ENCODE measurements at places on chromosomes 4 and X.

GRCh38 chr4:185479507-185479971 is 8.0 kb upstream of the CCDC110 start:
- DNase-seq = no peak

GRCh38 chr4:27648416-27648815 is 787.8 kb downstream of the STIM2 start:
- DNase-seq = no peak

- DNase-seq = no peak
These were observed 67.9 kb upstream of the SHISA3 start for GRCh38 chr4:42329421-42329820.

- no peak for DNase-seq
These were observed 138.9 kb downstream of the SMIM20 start for GRCh38 chr4:26052663-26053541.

DNA sequence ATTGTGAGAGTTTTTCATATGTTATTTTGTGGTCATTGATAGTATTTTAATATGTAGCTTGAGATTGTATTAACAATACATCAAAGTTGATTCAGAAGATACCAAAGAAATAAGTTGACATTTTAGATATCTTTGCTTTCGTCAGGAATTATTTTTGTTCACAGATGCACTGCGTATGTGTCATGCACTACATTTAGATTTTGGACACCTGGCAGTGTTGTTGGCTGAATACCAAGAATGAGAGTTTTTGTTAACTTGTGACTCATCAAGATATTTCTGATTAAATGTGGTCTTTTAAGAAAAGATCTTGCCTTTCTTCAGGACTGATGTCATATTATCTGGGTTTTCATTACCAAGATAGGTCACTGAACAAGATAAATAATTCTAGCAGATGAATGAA is 633.4 kb downstream of the CENPC start:
- DNase-seq = no peak

DNA sequence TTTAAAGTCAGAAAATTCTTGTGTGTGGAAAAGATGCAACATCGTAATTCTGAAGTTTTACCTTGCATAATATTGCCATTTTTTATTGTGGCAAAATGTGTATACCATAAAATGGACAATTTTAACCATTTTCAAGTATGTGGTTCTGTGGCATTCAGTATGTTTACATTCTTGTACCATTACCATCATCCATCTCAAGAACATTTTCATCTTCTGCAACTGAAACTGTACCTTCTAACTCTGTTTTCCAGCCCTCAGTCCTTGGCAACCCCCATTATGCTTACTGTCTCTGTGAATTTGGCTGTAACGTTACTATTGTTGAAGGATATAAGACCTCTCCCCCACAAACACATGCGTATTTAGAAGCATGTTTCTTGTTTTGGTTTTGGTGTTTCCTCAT is 123.2 kb downstream of the BMPR1B start:
- DNase-seq = no peak

GRCh38 chr4:88445252-88445651 is 11.7 kb upstream of the HERC5 start:
- DNase-seq = no peak

DNA sequence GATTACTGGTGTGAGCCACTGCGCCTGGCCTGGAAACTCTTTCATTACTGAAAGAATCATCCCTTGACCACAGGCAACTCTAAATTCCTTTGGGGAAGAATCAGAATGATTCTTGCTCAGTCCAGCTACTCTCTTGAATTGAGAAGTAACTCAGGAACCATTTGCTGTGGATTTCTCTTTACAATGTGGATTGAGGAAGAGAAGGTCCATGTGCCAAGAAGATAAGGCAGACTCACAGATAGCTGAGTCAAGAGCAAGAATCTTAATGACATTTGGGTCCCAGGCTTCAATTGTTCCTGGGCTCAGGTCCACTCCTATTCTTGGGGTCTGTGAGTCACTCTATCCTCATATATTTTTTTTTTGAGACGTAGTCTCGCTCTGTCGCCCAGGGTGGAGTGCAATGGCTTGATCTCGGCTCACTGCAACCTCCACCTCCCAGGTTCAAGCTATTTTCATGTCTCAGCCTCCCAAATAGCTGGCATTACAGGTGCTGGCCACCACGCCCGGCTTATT is 6.2 kb upstream of the MGARP start:
- DNase-seq = no peak

- no peak for DNase-seq
These were observed 43.7 kb upstream of the SH3KBP1 start for GRCh38 chrX:19931146-19931545.

- no peak for DNase-seq
These were observed 103.5 kb downstream of the CNOT6L start for GRCh38 chr4:77715414-77716290.

- no peak for DNase-seq
These were observed 730 bp downstream of the VBP1 start for GRCh38 chrX:155216940-155217440.

DNA sequence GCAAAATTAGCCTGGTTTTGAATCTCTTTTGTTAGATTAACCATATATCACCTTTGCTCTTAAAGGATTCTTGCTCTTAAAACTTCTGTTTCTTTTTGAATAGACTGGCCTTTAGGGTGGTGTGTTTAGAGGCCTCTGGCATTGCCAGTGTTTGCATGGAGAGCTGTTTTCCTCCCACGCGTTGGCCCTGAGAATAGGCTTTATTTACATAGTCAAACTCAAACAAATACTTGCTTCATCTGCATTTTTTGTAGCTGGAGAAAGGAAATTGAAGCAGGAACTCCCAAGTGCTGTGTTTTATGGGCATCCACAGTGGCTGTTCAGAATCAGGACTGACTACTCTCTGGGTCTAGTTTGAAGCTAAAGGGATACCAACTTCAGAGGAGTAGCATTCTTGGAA is 2.7 kb downstream of the SHROOM2 start:
- peak; percentile 43 for DNase-seq

DNA sequence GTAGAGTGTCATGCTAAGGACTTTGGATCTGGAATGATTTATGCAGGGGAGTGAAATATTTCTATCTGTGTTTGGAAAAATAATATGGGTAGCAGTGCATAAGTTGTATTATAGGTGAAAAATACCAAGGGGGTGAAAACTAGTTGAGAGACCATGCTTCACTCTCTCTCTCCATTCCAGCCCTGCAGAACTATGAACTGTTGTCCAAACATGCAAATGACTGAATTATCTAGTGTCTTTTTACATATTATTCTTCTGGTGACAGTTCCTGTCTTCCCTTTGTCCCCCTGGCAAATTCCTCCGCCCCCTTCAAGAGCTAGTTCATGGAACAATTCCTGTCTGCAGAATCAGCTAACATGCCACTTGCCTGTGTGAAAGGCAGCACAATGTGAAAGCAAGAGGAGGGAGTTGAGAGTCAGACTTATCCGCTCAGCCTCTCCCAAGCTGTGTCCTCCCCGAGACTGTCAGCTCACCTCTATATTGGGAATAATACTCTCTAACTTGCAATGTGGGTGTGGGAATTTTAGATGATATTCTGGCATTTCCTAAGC is 2.3 kb downstream of the PF4 start:
- no peak for DNase-seq

DNA sequence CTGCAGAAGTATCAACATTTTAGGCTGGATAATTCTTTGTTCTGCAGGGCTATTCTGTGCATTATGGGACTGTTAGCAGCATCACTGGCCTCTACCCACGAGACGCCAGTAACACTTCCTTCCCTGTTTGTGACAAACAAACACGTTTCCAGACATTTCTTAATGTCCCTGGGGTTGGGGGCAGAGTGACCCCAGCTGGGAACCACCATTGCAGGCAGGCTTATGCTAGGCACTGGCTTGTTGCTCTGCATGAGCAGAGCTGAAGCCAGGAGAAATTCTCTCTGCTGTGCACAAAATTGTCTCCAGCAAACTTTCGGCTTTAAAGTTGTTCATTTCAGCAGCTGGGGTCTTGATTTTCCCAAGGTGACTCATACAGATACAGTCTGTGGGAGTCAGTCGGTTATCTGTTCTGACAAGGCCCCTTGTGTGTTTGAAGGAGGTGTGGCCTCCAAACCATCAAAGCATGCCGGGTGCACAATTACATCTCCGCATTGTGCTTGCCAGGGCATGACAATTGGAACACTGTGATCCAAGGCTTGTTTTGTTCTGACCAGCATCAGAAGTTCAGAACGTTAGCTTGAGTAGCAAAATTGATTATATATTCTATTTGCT is 156.4 kb upstream of the BOD1L1 start:
- no peak for DNase-seq

GRCh38 chrX:40154853-40155588 is 57.3 kb upstream of the BCOR start:
- peak; percentile 22 for DNase-seq

DNA sequence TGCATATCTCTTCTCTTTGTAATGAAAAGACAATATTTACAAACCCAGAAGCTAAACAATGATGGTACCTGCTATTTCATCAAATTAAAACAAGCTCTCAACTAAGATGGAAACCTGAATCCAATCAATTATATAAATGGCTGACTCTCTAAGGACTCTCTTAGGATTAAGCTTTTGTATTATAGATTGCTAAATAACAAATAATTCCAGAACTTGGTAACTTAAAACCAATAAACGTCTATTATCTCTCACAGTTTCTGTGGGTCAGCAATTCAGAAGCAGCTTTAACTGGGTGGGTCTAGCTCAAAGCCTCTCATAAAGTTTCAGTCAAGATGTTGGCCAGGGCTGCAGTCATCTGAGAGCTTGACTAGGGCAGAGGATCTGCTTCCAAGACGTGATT is 12.4 kb downstream of the PHKA2 start:
- no peak for DNase-seq

DNA sequence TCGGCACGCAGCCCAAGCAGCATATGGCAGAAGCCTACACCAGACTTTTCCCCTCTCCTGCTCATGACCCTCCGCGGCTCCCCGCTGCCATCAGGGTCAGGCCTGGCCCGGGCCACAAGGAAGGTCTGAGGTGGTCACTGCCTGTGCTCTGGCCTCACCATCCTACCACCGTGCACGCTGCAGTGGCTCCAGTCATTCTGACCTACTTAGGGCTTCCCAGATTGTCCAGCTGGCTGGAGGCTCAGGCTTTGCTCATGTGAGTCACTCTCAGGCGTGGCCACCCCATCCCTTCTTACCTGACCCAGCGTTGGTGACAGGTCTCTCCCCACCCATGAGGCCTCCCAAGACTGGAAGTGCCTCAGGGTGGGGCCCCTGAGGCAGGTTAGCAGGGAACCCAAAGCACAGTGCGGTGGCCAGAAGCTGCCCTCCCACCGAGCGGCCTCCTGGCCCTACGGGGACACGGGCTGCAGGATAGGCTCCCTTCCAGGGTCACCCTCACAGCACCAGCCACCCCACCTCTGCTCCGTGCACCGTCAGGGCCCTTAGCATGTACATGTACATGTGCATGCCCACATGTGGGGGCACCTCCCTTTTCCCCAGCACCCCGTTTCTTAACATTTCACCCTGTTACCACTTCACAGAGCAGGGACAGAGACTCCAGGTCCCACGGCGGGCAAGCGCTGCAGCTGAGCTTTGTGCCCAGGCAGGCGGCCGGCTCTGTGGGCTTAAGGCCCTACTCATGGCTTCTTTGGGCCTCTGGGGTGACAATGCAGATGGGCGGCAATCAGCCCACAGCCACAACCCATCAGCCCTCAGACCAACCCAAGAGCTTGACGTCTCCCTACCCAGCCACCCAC is 2.2 kb downstream of the TREX2 start:
- DNase-seq = no peak

GRCh38 chrX:73855546-73855945 is 292.5 kb downstream of the CHIC1 start:
- DNase-seq = peak; percentile 19

DNA sequence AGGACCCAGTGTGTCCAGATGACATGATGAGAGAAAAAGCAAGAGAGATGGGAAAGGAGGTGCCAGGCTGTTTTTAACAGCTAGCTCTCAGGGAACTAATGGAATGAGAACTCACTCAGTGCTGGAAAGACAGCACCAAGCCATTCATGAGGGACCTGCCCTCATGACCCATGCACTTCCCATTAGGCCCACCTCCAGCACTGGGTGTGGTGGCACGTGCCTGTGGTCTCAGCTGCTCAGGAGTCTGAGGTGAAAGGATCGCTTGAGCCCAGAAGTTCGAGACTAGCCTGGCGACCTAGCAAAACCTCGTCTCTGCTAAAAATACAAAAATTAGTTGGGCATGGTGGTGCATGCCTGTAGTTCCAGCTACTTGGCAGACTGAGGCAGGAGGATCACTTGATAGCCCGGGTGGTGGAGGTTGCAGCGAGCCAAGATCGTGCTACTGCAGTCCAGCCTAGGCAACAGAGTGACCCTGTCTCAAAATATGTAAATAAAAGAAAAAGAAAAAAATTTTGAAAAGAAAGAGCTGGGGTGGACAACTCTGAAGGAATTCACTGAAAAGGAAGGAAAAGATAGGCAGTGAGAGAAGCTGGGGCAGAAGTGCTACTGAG is 50.9 kb downstream of the FAM193A start:
- no peak for DNase-seq

DNA sequence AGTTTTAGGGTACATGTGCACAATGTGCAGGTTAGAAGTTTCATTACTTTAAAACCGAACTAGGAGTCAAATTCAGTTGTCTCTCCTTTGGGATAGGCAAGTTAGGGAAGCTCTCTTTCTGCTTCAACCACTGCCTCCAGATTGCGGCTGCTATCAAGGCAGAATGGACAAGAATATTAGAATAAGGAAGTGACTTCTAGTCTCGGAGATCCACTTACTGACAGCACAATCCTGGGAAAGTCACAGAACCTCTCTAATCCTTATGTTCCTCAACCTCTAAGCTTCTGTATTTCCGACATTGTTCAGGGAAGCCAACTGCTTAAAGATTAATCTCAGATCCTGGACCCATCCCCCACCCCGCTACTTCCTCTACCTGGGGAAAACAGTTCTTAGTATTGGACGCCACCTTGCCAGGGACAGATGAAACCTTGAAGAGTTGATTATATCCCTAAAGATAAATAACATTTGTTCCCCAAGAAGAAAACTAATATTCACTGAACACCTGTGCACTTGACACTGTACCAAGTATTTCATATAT is 2.1 kb downstream of the NUP62CL start:
- DNase-seq = no peak

DNA sequence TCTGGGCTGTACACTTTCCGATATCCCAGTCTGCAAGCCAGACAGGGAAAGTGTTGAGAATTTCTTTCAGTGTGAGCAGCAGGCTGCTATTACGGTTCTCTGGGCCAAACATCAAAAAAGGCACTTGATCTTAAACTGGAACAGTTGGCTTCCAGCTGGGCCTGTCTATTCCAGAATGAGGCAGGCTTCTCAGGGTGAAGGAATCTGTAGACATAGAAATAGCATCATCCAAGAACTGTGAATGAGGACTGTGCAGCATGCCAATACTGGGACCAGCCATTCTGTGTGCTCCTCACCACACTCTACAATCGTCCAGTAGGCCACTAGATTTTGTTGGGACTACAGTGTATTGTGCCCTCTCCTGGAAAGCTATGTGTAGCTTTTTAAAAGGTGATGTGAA is 31.1 kb downstream of the ART3 start:
- no peak for DNase-seq

DNA sequence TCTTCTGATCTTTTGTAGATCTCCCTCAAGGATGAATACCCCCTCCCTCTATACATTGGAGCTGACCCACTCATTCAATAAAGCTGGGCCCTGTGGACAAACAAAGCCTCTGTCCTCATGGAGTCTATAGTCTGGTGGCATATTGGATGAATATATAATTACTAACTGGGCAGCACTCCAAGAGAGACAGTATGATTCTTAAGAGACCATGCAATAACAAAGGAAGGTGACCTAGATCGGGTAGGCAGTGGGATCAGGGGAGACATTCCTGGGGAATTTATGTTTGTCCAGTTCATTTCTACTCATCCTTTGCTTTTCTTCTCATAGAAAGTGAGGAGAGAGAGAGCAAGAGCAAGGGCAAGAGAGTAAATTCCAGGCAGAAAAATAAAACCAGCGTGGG is 23.5 kb upstream of the CXCL13 start:
- DNase-seq = no peak

- DNase-seq = no peak
These were observed 7.7 kb upstream of the ASB9 start for GRCh38 chrX:15277604-15278003.

All from NCI-H510A treated with DMSO at 0.1 percent for 48 hours (cell line).